ENCODE measurements at places on chromosomes 16 and 17.

DNA sequence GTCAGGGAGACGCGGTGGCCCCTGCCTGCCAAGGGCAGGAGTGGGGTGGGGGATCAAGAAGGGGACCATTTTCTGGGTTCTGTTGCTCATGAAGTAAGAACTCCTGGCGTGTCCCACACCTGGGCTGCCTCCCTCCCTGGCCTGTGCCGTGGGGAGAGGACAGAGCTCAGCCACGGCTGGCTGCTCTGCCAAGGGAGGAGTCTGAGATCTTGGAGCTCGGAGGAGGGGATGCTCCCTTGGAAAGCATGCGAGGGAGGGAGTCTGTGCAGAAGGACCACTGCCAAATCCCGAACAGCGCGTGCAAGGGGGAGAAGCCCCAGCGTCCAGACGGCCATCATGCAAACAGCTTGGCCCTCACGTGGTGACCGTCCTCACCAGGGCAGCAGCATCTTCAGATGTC is 64.2 kb upstream of the ZNF469 start:
- peak overlapping the region; percentile 78 for H3K27ac ChIP-seq
- H3K27me3 ChIP-seq = no peaks in the 10 kb centered on the region
- H3K4me1 ChIP-seq = no peaks in the 10 kb centered on the region
- H3K4me3 ChIP-seq = no peak overlapping the region
- peak; percentile 74 for DNase-seq

GRCh38 chr16:8087146-8087545 is 503.2 kb downstream of the TMEM114 start:
- H3K36me3 ChIP-seq = no peaks in the 10 kb centered on the region
- H3K4me3 ChIP-seq = no peak overlapping the region
- no peaks in the 10 kb centered on the region for H3K4me1 ChIP-seq
- no peak overlapping the region for H3K27ac ChIP-seq

DNA sequence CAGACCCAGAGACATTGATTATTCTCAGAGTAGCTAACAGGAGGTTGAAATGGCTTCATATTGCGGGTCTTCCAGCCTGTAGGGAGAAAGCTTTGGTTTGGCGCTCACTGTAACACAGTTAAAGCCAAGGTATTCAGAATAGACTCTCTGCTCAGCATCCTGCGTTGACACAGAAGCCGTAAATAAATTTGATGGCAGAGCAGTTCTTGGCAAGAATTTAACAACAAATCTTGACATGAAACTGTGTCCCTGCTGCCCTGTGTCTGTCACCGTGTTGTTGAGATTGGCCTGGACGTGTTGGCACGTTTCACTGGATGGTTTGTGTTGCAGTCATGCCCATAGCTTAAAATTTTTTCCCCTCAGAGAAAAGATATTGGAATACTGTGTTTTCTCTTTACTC is 359.6 kb downstream of the SNX29 start:
- no peak for DNase-seq

- no peaks in the 10 kb centered on the region for H3K27me3 ChIP-seq
- no peak overlapping the region for H3K4me3 ChIP-seq
- H3K27ac ChIP-seq = peak overlapping the region; percentile 19
- H3K36me3 ChIP-seq = no peaks in the 10 kb centered on the region
Observed at GRCh38 chr17:27566671-27567562, 64.1 kb upstream of the LGALS9 start.

- no peaks in the 10 kb centered on the region for H3K36me3 ChIP-seq
- no peaks in the 10 kb centered on the region for H3K27me3 ChIP-seq
- no peak overlapping the region for H3K27ac ChIP-seq
- no peak for DNase-seq
- H3K4me3 ChIP-seq = no peak overlapping the region
- H3K4me1 ChIP-seq = no peaks in the 10 kb centered on the region
Observed at GRCh38 chr17:14048169-14048568, 21.1 kb upstream of the COX10 start.

- no peaks in the 10 kb centered on the region for H3K27me3 ChIP-seq
- H3K27ac ChIP-seq = no peak overlapping the region
- no peaks in the 10 kb centered on the region for H3K4me1 ChIP-seq
- DNase-seq = no peak
- no peak overlapping the region for H3K4me3 ChIP-seq
Observed at GRCh38 chr17:7144213-7144612, 29.6 kb upstream of the ASGR2 start.

DNA sequence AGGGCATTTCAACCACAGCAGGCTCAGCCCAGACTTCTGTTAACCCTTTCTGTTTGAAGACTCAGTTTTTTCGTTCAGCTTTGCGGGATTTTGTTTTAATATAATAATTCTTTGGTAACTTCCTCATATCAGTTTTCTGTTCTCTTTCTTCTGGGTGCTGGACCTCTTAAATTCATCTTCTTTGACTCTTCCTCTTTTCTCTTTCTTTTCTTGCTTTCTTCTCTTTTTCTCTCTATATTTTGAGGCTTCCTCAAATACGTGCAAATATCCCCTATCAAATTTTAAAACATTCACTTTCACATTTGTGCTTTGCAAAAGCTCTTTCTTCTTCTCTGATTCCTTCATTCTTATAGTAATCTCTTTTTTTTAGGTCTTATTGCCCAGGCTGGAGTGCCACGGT is 136.3 kb downstream of the HS3ST3B1 start:
- no peaks in the 10 kb centered on the region for H3K4me1 ChIP-seq
- H3K36me3 ChIP-seq = no peaks in the 10 kb centered on the region
- H3K27me3 ChIP-seq = no peaks in the 10 kb centered on the region

DNA sequence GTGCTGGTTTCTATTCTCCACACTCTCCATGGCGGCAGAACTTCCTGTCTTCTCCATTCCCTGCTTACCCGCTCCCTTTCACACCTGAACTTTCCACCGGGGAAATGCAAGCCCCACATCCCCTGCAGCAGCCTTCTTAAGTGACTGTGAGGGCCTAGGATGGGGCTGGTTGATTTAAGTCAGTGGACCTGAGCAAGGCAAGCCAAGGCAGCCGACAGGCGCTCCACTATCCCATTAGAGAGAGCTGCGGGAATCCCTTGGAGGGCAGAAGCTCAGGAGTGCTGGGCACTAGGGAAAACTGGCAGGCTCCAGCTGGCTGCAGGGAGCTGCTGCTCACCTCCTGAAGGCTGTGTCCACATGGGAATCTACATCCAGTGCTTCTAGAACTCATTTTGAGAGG is 36.1 kb upstream of the SLC25A19 start:
- DNase-seq = no peak
- H3K36me3 ChIP-seq = no peaks in the 10 kb centered on the region
- no peak overlapping the region for H3K27ac ChIP-seq
- no peaks in the 10 kb centered on the region for H3K27me3 ChIP-seq
- H3K4me3 ChIP-seq = no peak overlapping the region
- no peaks in the 10 kb centered on the region for H3K4me1 ChIP-seq

DNA sequence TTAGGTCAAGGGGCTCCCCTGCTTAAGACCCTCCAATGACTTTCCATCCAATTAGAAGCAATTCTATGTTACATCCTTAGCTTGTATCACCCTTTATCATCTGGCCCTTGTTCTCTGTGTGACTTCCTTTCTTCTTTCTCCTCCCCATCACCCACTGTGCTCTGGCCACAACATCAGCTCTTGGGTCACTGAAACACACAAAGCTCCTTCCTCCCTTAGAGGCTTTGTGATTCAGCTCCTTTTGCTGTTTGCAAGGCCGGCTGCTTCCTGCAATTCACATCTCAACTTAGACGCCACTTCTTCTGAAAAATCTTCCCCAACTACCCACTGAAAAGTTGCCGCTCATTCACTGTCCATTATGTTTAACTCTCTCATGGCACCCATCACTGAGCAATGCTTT is 130.9 kb upstream of the CACNG3 start:
- no peaks in the 10 kb centered on the region for H3K4me1 ChIP-seq
- H3K27ac ChIP-seq = no peak overlapping the region
- no peak for DNase-seq
- H3K36me3 ChIP-seq = no peaks in the 10 kb centered on the region

DNA sequence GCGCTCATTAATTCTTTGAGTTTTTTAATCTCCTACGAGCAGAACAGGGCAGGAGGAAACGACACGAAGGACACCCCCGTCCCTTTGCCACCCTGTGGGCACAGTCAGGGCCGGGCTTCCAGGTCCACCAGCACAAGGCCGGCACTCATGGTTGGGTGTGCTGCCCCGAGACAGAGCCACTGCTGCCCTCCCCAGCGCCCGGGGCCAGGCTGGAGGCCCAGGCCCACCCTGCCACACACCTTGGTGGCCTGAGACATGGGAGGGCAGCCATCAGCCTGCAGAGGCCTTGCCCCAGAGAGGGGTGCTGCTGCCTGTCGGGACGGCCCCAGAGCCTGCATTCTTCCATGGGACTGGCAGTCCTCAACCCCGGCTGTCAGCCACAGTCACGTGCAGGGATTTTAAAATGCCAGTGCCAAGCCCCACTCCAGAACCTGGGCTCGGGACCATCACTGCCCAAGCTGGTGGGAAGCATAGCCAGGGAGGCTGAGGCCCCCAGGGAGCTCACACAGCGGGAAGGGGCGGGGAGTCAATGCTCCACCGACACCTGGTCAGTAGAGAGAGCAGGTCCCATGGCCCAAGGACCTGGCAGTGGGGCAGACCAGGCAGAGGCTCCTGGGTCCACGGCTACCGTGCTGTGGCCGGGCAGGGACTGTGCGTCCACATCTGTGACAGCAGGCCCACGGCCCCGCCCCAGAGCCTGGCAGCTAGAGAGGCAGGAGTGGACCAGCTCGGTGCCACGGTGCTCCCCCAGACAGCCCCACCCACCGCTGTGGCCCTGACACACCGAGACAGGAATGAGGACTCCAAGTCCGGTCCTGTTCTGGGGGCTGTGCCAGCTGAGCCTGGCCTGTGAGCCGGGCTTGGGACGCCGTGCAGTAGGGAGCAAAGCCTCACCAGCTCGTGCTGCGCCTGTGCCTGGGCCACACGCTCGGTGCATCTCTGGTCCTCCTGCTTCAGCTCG is 27.5 kb downstream of the CEP131 start:
- H3K4me3 ChIP-seq = no peak overlapping the region
- no peaks in the 10 kb centered on the region for H3K27me3 ChIP-seq
- H3K36me3 ChIP-seq = no peaks in the 10 kb centered on the region
- no peaks in the 10 kb centered on the region for H3K4me1 ChIP-seq

DNA sequence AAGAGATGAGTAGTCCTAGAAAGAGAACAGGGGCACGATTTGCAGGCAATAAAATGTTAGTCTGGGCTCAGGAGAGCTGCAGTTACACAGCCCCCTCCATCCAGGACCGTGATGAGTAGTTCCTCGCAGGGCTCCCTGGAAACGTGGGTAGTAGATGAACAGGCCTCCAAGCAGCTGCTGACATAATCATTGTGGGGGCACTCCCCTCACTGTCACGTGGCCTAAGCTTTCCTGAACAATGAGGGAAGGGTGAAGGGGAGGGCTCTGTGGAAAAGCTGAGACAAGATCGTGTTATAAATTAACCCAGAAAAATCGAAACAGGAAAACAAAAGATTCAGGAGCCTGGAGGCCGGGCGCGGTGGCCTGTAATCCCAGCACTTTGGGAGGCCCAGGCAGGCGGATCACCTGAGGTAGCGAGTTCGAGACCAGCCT is 1.3 kb upstream of the PER1 start:
- H3K27me3 ChIP-seq = no peaks in the 10 kb centered on the region
- H3K4me3 ChIP-seq = peak overlapping the region; percentile 74
- DNase-seq = peak; percentile 90
- peak overlapping the region; percentile 100 for H3K27ac ChIP-seq
- peaks cover 7% of the 10 kb centered on the region for H3K4me1 ChIP-seq

DNA sequence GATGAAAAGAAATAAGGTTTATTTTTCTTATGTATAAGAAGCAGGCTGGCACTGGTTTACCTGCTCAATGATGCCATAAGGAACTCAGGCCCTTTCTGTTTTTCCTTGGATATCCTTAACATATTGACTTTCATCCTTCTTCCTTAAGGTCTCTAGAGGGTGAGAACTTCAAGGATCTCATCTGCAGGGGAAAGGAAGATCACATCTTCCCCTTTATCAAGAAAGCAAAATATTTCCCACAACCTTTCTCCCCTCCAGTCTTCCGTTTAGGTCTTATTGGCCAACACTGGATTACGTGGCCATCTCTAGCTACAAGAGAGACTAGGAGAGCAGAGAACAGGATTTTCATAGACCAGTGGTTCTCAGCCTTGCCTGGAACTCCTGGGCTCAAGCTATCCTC is 4.2 kb upstream of the TBX4 start:
- H3K4me3 ChIP-seq = no peak overlapping the region
- H3K36me3 ChIP-seq = no peaks in the 10 kb centered on the region
- H3K27ac ChIP-seq = no peak overlapping the region
- H3K4me1 ChIP-seq = peaks cover 11% of the 10 kb centered on the region
- peaks cover 26% of the 10 kb centered on the region for H3K27me3 ChIP-seq

DNA sequence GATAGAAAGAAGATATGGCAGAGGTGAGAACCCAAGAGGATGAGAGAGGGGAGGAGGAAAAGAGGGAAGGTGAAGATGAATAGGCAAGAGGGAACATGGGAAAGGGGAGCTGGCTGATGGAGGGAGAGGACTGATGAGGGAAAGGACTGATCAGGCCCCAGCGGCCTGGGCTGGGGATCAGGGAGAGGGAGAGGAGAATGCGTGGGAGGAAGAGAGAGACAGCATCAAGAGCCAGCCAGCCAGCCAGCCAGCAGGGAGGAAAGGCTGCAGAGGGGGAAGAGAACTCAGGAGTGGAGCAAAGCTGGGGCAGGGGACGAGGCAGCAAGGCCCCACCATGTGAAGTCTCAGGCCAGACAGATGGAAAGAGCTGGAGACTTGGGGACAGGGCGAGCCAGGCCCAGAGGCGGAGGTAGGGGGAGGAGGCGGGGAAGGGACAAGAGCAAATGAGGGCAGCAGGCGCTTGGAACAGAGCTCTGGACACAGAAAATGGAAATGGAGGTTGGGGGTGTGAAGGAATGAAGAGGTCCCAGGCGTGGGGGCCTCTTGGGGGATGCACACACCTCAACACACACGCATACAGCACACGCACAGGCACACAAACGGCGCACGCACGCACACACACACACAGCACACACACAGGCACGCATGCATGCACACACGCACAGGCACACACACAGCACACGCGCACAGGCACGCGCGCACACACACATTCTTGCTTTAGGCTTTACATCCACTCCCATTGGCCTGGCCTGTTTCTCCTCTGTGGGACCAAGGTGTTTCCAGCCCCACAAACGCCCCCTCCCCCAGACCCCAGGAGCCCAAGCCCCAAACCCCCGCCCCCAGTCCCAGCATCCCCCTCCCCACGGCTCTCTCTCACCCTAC is 12.3 kb downstream of the DLG4 start:
- no peak overlapping the region for H3K4me3 ChIP-seq
- peak; percentile 77 for DNase-seq
- H3K27me3 ChIP-seq = no peaks in the 10 kb centered on the region
- peak overlapping the region; percentile 84 for H3K27ac ChIP-seq
- H3K36me3 ChIP-seq = no peaks in the 10 kb centered on the region
- H3K4me1 ChIP-seq = no peaks in the 10 kb centered on the region

DNA sequence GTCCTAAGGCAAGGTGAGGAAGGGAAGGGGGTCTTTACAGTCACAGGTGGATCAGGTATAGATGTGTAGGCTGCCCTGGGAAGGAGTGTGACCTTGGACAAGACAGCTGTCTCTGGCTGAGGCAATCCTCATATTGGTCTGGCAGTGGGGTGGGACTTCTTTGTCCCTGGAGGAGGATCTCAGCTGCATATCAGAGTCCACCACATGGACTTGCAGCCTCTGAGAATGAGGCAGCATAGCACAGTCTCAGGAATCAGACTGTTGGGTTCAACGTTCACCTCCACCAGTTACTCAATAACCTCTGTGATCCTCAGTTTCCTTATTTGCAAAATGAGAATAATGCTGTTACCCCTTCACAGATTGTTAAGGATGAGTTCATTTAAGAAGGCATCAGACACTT is 33.4 kb downstream of the ACSM2A start:
- H3K27me3 ChIP-seq = no peaks in the 10 kb centered on the region
- H3K27ac ChIP-seq = no peak overlapping the region
- no peak overlapping the region for H3K4me3 ChIP-seq
- no peaks in the 10 kb centered on the region for H3K36me3 ChIP-seq

All from uterus (tissue), 4 donors.